ENCODE measurements at places on chromosomes 6 and 20. TPM values are rescaled to one million over a fixed set of nuclear protein-coding genes. Genes with fewer than 3 reads are reported as not detected.

DNA sequence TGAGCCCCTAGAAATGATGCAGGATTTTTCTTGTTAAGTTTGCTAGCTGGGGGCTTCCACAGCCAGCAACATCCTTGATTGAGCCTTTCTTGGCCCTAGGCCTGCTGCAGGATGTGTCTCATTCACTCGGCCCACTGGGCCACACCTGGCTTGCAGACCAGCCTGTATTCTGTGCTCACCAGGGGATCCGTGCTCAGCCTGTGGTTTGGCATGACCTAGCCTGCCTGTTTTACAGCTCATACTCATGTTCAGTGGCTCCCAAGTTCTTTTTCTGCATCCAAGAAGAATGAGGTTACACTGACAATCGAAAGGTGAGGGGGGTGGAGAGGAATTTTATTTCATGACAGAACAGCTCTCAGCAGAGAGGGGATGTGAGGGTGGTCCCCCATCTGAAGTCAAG lies 263.4 kb downstream of the RIMS1 start:
- DNase-seq = no peak

GRCh38 chr6:157316871-157317814 lies 6.2 kb downstream of the TMEM242 start:
- DNase-seq = no peak

DNA sequence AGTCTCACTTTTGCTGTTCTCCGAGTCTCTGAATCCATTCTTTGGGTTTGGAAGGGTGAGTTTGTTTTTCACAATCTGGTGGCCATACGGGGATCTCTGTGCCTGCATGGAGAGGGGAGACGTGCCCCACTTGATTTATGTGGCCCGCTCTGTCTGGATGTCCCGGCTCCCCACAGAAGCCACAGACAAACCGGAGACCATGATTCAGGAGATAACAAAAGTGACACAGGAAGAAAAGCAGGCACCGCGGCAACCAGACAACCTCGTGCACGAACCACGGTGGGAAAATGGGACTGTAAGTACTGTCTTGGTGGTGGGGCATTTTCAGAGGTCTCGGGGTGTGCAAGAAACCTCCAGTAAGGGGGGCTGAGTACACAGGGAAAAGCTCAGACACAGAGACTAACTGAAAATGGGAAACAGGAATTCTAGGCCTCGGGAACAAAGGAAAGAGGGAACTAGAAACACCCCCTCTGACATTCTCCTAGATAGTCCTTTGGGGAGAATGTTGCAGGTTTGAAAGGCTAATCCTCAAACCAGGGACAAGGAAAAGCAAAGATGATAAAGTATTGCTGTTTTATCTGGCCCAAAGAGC lies 22.1 kb upstream of the ZNF318 start:
- DNase-seq = no peak

DNA sequence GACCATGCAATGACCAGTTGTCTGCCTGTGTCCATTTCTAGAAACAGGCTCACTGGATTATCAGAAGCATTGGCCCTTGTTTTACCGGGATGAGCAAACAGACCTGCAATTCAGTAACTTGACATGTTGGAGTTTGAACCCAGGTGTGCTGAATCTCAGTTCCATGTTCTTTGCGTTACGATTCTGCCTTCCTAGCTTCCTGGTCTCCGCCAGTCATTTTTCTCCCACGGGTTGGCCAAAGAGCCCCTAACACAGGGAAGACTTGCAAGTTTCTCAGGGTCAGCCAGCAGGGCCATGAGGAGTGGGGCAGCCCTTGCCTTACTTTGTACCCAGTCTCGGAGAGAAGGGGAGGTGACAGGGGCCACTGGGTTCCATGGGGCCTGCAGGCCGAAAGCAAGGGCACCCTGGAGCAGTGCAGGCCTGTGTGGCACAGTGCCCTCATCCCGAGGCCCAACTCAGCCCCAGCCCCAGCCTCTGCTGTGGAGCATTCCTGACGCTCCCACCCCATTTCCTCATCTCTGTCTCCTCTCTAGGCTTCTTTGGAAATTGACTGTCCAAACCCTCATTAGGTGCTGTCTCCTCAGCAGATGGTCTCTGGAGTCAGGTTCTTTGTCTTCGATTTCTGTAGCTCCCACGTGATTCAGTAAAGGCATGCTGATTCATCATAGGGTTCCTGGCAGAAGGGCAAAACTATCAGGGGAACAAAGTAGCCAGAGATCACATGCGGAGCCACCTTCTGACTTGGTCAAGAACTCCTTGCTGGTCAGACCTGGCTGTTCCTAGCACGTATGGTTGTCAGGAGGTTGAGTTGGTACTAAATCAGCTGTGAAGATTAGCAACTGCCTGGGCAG lies 23.6 kb downstream of the CDS2 start:
- DNase-seq = no peak

- no peak for DNase-seq
Observed at GRCh38 chr20:10524034-10524476, 89.0 kb downstream of the SLX4IP start.

- DNase-seq = no peak
Observed at GRCh38 chr6:44781912-44782597, 394.5 kb downstream of the CDC5L start.

DNA sequence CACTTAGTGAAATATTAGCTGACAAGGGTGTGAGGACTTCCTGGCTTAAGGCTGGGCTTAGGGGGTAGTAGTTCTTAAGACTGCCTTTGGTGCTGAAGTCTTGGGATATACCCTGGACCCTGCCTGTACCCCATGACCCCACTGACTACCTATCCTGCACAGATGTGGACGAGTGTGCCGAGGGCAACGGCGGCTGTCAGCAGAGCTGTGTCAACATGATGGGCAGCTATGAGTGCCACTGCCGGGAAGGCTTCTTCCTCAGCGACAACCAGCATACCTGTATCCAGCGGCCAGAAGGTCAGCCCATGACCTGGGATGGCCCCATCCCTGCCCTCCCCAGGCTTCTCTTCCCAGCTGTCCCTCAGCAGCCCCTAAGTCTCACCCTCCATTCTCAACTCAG lies 17.8 kb downstream of the SCUBE3 start:
- no peak for DNase-seq

DNA sequence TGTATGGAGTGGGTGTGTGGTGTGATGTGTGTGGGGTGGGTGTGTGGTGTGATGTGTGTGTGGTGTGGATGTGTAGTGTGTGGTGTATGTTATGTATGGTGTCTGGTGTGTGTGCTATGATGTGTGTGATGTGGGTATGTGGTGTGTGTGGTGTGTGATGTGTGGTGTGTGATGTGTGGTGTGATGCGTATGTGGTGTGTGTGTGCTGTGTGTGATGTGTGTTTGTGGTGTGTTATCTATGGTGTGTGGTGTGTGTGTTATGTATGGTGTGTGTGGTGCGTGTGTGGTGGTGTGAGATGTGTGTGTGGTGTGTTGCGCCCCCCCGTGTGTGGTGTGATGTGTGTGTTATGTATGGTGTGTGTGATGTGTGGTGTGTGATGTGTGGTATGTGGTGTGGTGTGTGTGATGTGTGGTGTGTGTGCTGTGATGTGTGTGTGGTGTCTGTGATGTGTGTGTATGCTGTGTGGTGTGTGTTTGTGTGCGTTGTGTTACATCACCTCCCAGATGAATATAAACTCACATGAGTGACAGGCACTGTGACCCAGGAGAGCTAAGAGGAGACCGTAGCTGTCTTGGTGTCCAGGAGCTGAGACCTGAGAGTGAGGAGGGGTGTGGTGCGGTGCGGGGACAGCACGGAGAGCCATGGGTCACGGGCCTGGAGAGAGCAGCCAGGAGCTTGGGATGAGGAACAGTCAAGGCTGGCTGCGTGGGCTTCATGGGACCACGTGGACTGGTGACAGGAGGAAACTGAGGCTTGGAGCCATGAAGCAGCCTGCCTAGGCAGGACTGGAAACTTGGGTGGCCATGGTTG lies 8.8 kb downstream of the DLGAP4 start:
- peak; percentile 27 for DNase-seq

DNA sequence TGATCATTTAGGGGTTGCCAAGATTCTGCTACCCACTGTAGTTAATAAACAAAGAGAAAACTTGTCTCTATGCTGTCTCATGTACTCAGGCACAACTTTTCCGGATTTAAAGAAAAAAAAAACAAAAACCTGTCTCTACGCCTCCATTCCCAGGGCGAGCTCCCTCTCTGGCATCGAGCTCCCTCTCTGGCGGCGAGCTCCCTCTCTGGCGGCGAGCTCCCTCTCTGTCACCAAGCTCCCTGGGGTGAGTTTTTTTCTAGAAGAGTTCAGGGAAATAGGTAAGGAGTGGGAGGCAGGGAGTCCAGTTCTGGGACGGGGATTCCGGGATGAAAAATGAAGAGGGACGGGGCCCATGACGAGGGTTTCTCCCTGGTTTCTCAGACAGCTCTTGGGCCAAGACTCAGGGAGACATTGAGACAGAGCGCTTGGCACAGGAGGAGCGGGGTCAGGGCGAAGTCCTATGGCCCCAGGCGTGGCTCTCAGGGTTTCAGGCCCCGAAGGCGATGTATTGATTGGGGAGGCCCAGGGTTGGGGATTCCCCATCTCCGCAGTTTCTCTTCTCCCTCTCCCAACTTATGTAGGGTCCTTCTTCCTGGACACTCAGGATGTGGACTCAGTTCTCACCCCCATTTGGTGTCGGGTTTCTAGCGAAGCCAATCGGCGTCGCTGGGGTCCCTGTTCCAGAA lies 16.5 kb upstream of the HLA-A start:
- DNase-seq = no peak

- no peak for DNase-seq
Observed at GRCh38 chr6:17043148-17043522, 58.7 kb upstream of the STMND1 start.

GRCh38 chr6:92243315-92243714 lies 1176.0 kb downstream of the EPHA7 start:
- DNase-seq = no peak

- DNase-seq = no peak
Observed at GRCh38 chr6:37259191-37259590, 1.2 kb upstream of the TMEM217 start.

DNA sequence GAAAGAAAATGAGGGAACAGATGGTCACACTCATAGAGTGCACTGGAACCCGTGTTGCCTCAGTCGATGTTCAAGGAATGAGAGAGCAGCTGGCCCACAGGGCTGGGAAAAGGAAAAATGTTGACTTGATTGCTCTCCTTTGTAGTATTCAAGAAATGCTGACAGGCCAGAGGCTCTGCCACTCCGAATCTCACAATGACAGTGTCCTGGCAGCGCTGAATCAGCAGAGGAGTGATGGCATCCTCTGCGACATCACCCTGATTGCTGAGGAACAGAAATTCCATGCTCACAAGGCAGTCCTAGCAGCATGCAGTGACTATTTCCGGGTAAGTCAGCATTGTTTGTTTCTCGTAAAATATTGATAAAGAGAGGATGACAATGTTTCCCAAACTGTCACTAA lies 51.3 kb downstream of the KLHL32 start:
- DNase-seq = no peak

- no peak for DNase-seq
Observed at GRCh38 chr6:120675886-120676285, 658.4 kb downstream of the TBC1D32 start.

LTB gene
- not detected for total RNA-seq

CCM2L gene
- total RNA-seq = not detected

BPIFB1 gene
- not detected for total RNA-seq

RAET1L gene
- total RNA-seq = not detected

POM121L2 gene
- not detected for total RNA-seq

MUC22 gene
- not detected for total RNA-seq

EDEM2 gene
- total RNA-seq = 17.5 TPM

KIF6 gene
- 1.8 TPM for total RNA-seq

TBXT gene
- total RNA-seq = not detected

PRPH2 gene
- not detected for total RNA-seq

CDSN gene
- total RNA-seq = not detected

MLN gene
- not detected for total RNA-seq

Data from osteocyte (in vitro differentiated cells).